ENCODE measurements at places on chromosomes 7 and 10.

DNA sequence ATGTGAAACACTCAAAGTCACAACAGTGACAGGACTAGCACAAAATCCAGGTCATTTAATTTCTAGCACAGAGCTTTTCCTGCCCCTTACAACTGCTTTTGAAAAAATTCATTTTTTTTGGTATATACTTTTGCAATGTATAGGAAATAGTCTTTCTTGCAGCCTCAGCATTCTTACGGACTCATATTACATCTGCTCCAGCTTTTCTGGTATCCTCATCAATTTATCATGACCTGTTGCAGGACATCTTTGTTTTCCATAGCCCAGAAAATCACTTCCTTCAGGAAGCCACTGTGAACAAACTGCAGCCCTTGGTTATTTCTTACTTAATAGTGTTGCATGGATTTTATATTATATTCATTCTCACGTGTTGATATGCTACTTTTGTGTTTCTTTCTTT is 347.9 kb upstream of the MTPN start:
- peak; percentile 12 for DNase-seq

- no peak for DNase-seq
These were observed 62.0 kb downstream of the GNAT3 start for GRCh38 chr7:80449836-80450235.

DNA sequence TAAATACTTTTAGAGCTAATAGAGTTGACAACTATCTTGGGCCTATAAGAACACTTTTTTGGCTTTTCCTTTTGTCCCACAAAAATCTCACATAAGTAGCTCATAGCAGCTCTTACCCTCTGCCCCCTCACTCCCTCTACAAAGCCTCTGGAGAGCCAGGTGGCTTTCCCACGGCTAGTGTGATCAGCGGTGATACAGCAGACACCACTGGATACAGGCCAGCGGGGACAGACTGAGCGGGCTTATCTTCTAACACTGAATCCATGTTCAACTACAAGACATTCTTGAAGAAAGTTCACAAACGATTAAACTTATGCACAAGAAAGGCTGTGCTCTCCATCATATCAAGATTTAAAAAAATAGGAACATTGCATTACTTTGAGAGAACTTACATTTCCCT is 377.2 kb downstream of the PARD3 start:
- DNase-seq, result no peak

DNA sequence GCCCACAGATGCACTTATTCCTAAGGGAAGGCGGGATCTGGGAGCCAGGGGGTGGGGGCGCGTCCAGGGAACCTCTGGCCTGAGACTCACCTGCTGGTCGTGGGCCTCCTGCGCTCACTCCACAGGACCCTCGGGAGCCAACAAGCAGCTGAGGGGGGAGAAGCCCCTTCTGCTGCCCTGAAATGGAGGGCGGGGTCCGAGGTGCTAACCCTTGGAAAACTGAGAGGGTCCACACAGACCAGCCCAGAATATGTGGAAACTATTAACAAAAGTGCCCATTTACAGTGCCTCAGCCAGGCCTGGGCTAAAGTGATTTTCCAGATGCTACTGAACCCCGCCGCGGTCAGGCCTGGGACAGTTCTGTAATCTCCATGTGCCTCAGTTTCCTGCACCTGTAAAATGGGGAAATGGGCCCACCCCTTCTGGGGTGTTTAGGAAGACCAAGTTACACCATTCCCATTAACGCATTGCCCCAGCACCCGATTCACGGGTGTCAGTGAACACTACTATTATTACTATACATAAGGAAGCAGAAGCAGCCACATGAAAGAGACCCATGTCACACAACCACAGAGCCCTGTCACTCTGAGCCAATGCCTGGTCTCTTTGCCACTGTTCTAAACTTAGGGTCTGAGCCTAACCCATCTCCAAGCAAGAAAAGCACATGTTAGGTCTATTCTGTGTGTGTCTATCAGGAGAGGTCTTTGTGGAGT is 630 bp upstream of the VSTM4 start:
- no peak for DNase-seq

DNA sequence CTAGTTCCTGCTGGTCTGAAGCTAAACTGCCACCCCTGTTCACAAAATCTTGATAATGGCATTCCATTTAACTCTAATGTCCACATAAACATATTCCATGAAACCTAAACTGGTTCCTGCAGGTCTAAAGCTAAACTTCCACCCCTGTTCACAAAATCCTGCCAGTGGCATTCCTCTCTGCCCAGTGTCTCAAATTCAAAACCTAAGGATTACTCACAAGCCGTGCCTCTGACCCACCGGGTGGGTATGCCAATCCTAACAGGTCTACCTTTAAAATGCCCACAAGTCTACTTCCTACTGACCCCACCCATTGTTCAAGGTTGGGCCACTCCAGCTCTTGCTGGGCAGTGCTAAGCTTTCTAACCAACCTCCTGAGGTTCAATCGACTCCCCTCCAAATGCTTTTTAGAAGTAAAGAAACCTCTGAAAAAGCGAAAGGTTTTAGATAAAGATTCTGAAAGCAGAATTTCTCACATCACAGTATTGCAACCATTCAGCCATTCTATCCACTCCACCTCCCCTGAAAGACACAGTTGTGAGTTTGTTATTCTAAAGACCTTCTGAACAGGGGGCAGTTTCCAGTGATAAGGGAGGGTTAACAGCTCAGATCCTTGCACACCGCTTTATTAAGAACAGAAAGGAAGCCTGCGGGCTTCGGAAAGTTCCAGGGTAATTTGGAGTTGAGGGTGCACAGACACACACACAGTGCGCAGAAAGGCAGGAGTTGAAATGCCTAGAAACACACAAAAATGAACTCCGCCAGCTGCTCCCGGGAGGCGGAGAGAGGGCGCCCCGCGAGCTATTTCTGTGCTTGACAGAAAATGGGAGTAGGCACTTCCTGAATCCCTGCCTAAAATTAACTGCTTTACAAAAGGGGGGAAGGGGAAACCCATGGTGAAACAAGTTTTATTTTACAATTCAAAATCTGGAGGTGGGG is 87.7 kb downstream of the TNS3 start:
- DNase-seq, result no peak

GRCh38 chr7:25664593-25664992 is 436.3 kb upstream of the NPVF start:
- no peak for DNase-seq

- DNase-seq, result no peak
These were observed 244.0 kb downstream of the BUB3 start for GRCh38 chr10:123398180-123398591.

GRCh38 chr10:32388258-32389027 is 41.5 kb upstream of the EPC1 start:
- no peak for DNase-seq

DNA sequence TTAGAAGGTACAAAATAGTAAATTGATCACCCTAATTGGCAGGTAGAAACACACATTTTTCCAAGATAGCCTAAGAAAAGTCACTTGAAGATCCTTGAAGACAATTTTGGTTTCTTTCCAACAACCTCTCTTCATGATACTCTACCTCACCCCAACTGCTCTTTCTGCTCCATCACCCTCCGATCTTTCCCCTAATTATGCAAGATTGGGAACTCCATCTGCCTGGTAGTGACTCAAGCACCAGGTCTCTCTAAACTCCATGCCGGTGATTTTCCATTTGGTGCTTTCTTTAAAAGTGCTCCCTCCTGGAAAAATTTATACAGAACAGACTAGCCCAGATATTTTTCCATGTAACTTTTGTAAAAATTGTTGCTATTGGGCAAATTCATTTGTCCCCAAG is 1.1 kb upstream of the AKR1B1 start:
- DNase-seq, result no peak

GRCh38 chr7:104960741-104961448 is 53.1 kb upstream of the KMT2E start:
- no peak for DNase-seq

GRCh38 chr10:122117475-122117874 is 128.5 kb downstream of the TACC2 start:
- no peak for DNase-seq

GRCh38 chr7:29131678-29132077 is 14.7 kb downstream of the CPVL start:
- no peak for DNase-seq

DNA sequence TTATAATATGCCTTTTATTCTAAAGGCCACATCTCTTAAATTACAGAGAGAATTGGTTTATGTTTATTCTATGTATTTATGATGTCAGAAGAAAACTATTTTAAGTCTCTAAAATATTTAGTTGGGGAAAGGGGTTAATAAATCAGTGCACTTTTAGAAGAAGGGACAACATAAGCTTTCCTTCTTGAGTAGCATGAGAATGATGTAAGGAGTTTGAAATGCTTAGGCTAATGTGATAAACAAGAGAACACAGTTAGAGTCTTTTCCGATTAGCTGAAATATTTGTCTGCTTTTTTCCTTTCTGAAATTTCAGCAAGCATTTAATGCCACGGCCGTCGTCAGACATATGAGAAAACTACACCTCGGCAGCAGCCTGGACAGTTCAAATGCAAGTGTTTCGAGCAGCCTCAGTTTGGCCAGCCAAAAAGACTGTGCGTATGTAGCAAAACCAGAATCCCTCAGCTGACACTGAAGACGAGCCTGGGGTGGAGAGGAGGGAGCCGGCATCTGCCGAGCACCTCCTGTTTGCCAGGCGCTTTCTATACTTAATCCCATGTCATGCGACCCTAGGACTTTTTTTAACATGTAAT is 176.2 kb downstream of the CCDC3 start:
- DNase-seq, result no peak

DNA sequence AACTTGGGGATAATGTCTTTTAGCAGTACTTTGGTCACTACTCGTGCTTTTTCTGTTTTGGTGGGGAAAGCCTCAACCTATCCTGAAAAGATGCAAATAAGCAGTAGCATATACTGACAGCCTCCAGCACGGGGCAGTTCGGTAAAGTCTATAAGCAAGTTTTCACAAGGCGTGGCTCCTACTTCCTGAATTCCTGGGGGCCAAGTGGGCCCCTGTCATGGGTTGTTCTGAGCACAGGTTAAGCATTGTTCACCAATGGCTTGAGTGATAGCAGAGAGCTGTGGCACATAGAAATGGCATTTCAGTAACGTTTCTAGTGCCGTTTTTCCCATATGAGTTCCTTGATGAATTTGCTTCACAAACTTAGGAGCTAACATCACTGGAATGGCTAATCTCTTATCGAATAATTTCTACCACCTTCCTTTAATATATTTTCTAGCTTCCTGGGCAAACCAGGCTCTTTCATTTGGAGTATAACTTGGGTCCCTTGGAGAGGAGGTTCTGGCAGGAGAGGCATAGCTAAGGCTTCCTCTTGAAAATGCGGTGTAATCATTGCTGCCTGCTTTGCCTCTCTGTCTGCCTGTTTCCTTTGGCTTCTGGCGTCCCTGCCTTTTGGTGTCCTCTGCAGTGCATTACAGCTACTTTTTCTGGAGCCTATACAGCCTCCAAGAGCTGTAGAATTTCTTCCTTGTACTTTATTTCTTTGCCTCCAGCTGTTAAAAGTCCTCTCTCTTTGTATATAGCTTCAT is 11.7 kb upstream of the ZNF239 start:
- DNase-seq, result no peak

DNA sequence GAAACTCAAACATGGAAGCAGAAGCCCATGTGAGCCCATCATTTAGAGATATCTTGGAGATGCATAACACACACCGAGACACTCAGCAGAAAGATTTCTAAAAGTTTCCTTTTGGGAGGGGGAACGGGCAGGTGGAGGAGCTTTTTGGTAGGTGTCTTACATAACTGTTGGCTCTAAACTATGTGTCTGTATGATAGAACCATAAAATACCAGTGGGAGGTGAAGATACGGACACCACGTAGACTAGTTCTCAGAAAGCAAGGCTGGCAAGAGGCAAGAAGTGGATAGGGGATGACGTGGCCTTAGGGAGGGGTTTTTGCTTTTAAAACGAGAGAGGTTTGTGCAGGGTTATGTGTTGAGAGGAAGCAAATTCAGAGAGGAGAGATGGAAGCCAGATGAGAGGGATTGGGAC is 36.5 kb downstream of the IL15RA start:
- no peak for DNase-seq

DNA sequence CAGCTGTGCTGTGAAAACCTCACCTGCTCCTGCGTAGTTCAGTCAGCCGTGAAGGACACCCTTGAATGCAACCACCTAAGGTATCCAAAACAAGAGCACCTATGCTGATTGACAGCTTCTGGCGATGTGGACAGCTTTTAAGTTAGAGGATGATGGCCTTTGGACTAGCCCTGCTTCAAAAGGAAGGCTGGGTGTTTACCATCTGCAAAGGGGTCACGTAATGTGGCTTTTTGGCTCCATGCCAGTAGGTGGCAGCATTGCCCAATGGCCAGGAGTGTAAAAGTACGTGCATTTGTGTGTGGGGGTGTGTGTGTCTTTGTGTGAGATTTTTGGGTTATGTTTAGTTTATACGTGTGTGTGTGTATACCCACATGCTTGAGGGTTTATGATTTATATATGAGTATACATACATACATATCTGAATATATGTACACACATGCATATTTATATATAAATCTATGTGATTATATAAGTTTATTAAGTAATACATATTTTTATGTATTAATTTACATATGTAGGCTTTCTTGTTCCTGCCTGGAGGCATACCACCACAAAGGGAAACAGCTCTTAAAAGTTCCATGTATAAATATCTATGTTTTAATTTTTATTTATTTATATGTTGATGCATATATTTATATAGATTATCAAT is 236.3 kb upstream of the ANKRD30A start:
- no peak for DNase-seq

- no peak for DNase-seq
These were observed 320.7 kb downstream of the GPR37 start for GRCh38 chr7:124444696-124445480.
